BE2C (cell line): ENCODE measurements at places on chromosomes 11 and 22.

DNA sequence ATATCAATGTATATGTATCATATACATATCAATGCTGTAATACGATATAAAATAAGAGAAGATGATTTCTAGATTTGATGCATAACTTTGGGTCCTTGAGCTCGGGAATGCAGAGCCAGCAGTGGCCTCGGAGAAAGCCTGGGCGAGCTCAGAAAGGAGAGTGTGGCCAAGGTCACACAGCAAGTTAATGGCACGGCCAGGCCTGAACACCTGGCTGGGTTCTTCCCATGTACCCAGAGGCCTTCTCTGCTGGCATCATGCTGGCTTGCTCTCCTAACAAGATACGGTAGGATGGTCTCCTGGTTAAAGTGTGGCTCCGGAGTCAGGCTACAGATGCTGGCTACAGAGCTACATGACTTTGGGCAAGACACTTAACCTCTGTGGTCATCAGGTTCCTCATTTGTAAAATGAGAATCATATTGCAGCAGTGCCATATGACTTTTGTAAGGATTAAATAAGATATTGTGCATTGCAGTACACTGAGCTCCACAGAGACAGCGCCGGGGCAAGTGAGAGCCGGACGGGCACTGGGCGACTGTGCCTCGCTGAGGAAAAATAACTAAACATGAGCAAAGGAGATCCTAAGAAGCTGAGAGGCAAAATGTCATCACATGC is 29.9 kb downstream of the TPST2 start:
- no peak for DNase-seq

DNA sequence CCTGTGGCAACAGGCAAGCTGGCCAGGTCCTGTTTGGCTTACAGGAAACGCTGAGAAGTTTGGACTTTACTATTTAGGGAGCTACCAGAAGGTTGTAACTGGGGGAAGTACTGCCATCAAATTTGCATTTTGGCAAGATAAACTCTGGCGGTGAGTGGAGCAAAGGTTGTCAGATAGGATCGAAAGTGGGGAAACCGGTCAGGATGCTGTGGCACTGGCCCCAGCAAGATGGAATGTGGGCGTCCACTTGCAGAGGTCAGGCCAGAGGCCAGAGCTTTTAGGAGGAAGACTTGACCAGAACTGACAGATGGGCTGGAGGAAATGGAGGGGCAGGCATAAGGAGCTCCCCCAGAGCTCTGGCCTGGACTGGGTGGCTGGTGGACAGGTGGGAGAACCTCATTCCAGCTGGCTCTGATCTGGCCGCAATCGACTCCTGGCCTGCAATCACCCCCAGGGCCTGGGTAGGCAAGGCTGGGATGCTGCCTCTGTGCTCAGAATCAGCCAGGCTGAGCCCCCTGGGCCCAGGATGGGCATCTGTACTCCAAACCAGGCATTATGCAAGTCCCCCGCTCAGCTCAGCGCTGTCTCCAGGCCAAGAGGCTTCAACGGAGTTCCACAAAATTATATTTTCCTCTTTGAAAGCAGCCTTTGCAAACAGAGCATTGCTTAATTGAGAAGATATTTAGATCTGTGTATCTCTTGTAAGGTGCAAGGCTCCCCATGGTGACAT is 178.3 kb upstream of the NECTIN1 start:
- DNase-seq: peak; percentile 85

DNA sequence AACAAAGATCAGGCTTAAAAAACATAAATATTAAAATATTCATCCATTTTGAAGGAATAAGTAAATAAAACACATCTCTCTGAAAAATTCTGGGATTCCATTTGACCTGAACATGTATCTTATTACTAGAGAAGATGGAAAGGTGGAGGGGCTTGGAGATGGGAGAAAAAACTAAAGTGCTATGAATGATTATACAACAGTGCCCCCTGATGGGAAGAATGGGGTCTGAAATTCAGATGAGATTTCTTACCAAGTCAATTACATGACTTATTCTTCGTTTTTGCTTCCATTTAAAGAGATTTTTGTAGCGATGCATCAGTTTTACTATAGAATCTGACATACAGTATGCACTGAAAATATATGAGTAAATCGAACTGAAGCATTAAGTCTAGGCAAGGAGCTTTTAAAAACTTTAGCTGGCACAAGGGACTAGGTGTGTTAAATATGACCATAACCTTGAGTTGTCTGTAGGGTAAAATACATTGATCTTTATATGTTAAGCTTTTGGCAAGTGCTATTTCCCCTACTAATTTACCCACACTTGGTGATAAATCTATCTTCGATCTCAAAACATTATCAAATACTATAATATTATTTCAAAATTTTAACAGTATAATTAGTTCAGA is 718.8 kb downstream of the CNTN5 start:
- peak; percentile 32 for DNase-seq

- DNase-seq: no peak
Observed at GRCh38 chr11:78373689-78374088, 43.9 kb downstream of the GAB2 start.

GRCh38 chr11:64234647-64235379 is 429 bp downstream of the VEGFB start:
- peak; percentile 46 for DNase-seq

DNA sequence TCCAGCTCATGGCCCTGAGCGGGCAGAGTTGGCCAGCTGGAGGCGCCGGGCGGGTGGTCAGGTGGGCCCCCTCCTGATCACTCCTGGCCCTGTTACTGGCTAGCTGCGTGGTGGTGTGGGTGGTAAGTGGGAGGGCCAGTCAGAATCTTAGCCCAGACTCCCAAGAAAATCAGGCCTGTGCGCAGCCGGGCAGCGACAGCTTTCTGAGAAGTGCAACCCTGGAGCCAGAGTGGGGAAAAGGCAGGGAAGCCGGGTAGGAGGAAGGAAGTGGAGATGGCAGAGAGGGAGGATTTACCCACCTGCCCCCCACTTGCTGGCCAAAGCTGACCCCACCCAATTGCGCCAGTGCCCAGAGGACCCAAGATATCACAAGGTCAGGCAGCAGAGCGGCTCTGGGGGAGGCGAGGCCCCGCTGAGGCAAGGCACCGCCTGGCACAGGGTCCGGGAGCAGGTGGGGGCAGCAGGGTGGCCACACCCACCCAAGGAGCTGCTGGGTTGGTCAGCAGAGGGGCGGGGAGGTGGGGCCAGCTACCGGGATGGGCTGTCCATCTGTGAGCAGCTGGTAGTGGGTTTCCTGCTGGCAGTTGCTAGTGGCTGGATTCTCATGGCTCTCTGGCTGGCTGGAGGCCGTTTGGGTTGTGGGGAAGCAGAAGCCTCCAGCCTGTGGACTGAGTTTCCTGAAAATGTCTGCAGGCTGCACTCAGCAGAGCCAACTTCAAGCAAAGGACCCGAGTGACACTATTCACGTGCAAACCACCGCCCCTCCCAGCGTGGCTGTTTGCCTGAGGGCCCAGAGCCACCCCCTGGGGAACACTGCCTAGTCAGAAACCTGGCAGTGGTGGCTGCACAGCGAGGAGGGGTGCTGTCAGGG is 196.4 kb downstream of the IGLL1 start:
- peak; percentile 69 for DNase-seq

DNA sequence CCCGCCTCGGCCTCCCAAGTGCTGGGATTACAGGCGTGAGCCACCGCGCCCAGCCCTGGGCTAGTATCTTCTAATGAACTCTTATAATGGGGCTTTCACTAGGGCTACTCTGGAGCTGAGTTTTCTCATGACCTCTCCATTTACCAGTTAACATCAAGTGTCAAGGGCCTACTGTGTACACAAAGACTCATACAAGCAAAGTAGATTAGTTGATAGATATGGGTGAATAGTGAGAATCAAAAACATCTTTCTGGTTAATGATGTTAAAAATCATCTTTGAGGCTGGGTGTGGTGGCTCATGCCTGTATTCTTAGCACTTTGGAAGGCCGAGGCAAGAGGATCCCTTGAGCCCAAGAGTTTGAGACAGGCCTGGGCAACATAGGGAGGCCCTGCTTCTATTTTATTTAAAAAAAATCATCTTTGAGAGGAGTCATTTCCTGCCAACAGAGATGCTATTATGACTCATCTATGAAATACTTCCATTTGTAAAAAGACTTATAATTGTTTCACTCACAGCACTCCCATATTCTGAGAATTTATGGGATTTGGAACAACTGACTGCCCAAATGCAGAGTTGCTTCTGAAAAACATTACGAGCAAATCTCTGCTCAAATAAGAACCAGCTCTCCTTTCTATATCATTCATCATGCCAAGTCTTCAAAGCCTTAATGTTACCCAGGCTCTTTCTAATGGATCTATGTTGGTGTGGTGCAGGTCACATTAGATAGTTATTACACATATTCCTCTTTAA is 57.0 kb downstream of the GDPD4 start:
- DNase-seq: no peak

DNA sequence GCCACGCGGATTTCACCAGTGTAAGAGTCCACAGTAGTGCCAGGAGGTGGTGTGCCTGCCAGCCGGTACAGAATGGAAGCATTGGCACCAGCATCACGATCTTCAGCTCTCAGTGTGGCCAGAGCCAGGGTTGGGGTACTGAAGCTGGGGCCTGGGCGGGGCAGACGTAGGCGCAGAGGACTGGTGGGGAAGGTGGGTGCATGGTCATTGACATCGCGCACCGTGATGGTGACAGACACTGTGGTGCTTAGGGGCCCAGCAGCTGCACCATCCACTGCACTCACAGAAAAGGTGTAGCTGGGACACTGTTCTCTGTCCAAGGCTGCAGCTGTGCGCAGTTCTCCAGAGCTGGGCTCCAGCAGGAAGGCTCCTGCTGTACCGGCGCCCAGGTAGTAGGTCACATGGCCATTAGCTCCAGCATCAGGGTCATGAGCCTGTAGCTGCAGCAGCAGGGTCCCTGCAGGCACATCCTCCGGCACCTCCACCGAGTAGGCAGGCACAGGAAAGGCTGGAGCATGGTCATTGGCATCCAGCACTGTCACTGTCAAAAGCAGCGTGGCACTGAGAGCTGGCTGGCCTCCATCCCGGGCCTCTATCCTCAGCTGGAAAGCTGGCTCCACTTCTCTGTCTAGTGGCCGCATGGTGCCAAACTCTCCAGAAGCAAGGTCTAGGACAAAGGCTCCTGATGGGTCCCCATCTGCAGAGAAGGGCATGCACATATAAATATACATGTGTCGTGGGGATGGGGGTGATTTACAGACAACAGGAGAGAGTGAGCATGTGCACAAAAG is 7.9 kb upstream of the TPP1 start:
- DNase-seq: no peak

DNA sequence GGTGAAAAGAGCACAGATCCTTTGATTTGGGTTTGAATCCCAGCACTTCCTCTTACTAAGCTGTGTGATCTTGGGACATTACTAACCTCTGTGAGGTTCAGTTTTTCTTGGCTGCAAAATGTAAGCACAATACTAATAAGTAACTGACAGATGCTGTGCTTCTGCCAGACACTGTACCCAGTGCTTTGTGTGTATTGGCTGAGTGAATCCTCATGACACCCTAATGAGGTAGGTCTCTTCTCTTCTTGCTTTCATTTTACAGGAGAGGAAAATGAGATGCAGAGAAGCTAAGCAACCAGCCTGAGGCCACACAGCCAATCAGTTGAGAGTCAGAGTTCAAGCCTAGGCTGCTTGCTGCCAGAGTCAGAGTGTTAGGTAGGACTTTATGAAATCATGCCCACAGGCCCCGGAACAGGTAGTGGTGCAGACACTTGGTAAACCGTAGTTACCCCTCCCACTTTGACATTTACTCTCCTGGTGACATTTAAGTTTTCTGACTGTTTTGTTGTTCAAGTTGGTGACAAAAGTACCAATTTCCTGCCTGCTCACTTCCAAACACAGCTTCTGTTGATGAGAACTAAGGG is 21.2 kb downstream of the PTPRJ start:
- no peak for DNase-seq

DNA sequence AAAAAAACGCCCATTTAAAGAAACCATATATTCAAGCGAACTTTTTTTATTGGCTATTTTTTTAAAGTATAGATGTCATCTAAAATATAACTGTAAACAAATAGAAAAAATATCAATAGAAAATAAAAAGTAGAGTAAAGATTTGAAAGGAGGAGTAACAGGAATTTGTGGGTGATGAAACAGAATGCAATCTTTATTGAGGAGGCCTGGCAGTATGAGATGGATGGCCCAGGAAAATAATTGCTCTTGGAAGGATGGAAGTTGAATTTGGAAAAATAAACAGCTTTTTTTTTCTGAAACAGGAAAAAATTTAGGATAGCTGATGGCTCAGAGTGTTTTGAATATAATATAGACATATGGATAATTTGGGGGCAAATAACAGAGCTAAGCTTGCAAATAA is 219.0 kb downstream of the CASP12 start:
- no peak for DNase-seq

DNA sequence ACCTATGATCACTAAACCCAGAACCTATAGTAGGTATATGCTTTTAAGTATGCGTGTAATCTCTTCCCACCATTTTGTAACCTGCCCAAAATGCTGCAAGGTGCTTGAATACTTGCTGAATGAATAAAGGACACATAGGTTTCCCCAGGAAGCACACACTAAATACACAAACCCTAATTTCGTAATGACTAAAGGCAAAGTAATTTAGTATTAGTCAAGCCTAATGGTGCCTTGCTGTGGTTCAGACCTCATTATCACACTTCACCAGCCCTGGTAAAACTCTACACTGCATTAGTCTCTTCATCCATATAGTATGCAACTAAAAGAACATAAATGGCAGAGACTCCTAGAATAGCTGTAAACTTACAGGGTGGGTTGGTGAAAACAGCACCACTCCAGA is 289.0 kb upstream of the PITPNB start:
- DNase-seq: no peak

GRCh38 chr11:62854825-62855570 is 15.6 kb upstream of the WDR74 start:
- DNase-seq: no peak

GRCh38 chr22:32877196-32877595 is 75.7 kb downstream of the TIMP3 start:
- DNase-seq: no peak

DNA sequence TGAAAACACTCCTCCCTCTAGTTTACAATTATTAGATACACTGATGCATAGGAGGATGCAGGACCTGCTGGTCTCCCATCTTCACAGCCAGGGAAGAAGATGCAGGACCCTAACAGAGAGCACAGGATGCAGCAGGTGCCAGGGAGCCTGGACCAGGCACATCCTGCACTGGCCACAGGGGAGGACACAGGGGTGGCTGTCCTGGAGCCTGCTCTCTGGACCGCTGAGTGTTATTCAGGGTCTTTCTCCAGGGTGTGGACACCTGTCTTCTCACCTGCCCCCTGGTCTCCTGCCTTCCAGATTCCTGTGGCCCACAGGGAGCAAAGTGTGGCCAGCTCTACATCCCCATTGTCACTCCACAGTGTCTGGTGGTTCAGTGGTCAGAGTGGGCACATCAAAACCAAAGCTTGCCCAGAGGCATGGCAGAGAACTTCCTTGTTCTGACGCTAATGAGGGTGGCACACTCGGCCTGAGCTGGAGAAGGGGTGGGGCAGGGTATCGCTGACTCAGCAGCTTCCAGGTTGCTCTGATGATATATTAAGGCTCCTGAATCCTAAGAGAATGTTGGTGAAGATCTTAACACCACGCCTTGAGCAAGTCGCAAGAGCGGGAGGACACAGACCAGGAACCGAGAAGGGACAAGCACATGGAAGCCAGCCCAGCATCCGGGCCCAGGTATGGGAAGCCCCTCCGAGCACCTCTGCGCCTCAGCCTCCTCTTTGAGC is at the start of gene APOBEC3A:
APOBEC3A (plus strand) TSS at position 564 of the 725 bp plus-strand sequence; CDS start at position 647, 83 bp downstream.
- DNase-seq: no peak
